Stimulated activated CD8-positive, alpha-beta memory T cell treated with anti-CD3 and anti-CD28 coated beads, Interleukin-7, amount 100 ng/mL, for 4 hours (primary cell): ENCODE measurements at places on chromosomes 2 and 18.

GRCh38 chr18:26208977-26209376 is 17.3 kb upstream of the TAF4B start:
- no peak for DNase-seq

DNA sequence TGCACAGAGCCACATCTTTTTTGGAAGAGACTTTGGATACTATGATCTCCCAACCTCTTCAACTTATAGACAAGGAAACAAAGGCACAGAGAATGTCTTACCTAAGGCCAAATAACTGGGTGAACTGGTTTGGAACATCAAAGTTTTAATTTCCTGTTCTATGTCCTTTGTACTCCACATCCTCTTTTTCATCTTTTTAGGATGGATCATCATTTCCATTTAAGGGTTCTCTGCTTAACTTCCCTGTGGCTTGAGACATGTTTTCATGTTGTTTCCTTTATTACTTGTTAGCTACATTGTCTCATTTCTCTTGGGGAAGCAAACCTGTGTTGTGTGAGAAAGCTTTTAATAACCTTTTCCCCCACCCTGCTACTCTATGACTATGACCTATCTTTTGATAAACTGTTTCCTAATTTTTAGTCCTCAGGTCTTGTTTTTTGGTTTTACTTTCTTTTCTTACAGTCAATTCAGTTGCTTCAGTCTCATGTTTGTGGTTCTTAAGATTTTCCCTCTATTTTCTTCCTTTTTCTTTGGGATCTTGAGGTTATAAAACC is 22.5 kb upstream of the RMND5A start:
- DNase-seq = no peak

DNA sequence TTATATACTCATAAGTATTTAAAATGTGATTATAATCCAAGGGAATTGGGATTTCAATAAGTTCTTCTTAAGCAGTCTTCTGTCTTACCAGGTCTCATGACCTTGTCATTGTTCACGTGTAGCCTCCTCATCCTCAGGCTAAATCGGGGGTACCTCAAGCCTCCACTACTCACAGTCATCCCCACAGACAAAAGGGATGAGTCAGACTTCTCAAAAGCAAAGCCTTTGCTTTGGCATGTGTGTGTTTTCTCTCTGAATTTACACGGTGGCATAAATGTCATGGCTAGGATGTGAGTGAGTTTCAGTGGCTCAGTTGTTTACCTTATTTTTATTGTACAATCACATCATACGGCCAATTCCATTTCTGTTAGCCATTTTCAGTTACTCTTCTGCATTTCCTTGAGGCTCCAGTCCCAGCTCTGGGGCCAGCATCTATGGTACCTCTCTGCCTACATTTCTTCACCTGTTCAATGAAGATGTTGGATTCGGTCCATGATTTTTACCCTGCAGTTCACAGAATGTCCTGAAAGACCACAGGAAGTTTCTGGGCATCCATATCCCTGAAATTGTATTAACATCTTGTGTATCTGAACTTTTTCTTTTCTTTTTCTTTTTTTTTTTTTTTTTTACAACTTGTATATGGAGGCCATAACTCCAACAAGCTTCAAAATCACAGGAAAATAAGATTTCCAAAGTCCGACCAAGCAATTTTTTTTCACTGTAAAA is 195.3 kb downstream of the FHOD3 start:
- DNase-seq = no peak

- DNase-seq = no peak
These were observed 175.2 kb downstream of the SH3RF3 start for GRCh38 chr2:109304242-109304641.

DNA sequence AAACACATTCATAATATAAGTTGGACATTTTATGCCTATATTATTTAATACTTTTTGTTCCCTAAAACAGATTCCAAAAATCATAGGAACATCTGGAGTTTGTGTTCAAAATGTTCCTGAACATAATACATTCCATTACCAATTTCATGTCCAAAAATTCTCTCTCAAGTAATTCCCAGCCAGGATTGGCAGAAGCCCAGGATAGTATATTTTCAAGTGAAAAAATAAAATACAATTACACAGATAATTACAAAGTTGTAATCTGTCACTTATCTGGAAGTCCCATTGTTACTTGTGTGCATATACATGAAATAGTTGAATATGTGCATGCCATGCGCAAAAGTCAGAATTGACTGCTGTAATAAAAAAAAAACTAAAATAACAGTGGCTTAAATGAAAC is 5.2 kb upstream of the SCN7A start:
- DNase-seq = no peak

DNA sequence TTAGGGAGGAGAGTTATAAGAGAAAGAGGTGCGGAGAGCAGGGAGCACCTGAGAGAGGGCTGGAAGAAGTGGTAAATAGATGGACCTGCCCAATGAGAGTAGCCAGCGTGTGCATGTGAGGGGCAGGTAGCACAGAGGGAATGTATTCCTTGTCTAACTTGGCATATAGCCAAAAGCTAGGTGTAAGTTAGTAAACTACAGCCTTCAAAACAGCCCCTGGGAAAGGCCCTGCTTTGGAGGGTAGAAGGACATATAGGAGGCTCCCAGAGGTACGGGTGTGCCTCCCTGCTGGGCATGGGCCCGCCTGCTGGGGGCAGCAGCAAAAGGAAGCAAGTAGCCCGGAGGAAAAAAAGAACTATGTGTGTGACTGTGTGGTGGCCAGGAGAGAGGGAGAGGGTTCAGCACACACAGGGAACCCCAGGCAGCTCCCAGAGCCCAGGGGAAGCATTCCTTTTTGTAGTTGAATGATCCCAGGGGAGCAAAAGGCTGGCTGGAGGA is 48.0 kb downstream of the TCF7L1 start:
- DNase-seq = no peak
